MG63 (cell line): ENCODE measurements at places on chromosomes 6 and 20. TPM values are rescaled to one million over a fixed set of nuclear protein-coding genes. Genes with fewer than 3 reads are reported as not detected.

The PRL gene
- total RNA-seq: not detected in 2 replicates

The DSP gene
- 0.10 and 0.64 TPM in 2 replicates for total RNA-seq

The PTCRA gene
- total RNA-seq: not detected in 2 replicates

The DOK5 gene
- 1.9 and 3.3 TPM in 2 replicates for total RNA-seq

The MED20 gene
- 7.7 and 13.7 TPM in 2 replicates for total RNA-seq

The KCNG1 gene
- total RNA-seq: 65.9 and 68.9 TPM in 2 replicates

The FNDC11 gene
- not detected in 2 replicates for total RNA-seq

The GNRH2 gene
- total RNA-seq: not detected in 2 replicates

The ZFP64 gene
- total RNA-seq: 5.2 and 15.2 TPM in 2 replicates
